ENCODE measurements at places on chromosomes 3 and 15.

GRCh38 chr3:117651246-117651645 lies 941.7 kb downstream of the TUSC7 start:
- DNase-seq, result no peak

- DNase-seq, result no peak
Observed at GRCh38 chr3:122508135-122508914, 6.4 kb downstream of the KPNA1 start.

- no peak for DNase-seq
Observed at GRCh38 chr15:50431204-50431603, 7.0 kb downstream of the USP8 start.

DNA sequence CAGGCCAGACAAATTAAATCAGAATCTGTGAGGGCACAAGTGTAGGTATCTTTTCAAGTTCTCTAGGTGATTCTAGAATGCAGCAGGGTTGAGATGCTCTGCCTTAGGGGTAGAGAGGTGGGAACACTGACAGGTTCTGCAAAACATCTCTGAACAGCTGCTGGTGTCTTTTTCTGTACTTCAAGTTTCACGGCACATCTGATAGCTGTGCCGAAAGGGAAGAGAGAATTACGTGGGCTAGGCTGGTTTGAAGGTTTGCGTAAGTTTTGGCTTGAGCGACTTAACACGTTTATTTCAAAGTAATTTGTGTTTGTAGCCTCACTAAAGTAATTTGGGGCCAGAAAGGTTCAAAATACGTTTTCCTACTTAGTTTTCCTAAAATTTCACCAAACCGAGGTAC lies 22.5 kb downstream of the PXK start:
- DNase-seq, result no peak

GRCh38 chr3:29805757-29806156 lies 524.9 kb downstream of the RBMS3 start:
- DNase-seq, result no peak

DNA sequence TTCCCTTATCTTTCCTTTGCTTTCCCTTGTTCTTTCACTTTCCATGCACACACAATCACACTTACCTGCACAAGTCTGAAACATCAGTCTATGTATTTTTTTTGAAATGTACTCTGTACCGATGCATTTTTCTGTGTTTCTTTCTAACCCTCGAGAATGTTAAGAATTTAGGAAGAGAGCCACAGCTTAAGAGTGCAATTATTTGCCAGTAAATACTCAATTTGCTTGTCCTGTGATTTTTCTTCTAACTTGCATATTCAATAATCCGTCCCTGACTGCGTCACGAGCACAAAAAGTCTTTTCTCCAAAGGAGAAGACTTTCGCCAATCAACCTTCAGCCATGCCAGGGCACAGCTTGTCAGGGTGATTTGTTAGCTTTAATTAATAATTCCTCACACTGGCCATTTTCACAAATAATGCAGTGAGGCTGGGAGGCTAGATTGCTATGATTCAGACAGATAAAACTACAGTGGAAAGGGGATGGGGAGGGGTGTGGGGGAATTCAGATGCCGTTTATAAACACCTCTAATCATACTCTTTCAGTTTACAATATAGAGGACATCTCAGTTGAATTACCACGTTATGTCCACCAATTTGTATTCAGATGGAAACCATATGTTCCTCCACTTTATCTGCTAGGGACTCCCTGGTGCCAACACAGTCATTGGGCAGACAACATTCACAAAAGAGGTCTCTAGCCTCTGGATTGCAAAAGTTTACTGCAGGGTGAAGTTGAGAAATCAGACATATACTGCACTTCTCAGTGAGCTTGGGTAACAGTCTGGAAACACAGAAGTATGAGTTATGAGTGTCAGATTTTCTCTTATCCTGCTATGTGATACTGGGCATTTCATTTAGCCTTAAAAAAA lies 388.0 kb downstream of the ZBTB20 start:
- DNase-seq, result peak; percentile 19

- no peak for DNase-seq
Observed at GRCh38 chr3:79902151-79902550, 134.4 kb upstream of the ROBO1 start.

DNA sequence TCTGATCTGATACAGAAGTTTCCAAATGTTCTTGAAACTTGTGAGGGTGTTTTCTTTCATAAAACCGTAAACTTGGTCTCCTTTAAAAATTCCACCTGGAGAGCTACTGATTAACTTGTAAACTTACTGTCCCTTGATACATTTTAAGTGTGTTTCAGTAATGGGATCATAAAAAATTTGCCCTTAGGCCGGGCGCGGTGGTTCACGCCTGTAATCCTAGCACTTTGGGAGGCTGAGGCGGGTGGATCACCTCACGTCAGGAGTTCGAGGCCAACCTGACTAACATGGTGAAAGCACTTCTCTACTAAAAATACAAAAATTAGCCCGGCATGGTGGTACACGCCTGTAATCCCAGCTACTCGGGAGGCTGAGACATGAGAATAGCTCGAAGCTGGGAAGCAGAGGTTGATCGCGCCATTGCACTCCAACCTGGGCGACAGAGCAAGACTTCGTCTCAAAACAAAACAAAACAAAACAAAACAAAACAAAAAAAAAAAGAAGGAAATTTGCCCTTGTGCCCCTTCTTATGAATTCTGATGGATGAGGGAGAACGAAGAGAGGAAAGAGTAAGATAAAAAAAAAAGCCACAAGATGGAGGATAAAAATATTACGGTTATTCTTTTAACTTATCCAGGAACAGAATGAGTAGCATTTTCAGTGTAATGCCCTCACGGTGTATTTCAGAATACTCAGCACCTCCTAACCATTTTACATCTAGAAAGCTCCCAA lies 32.1 kb upstream of the AP4E1 start:
- DNase-seq, result no peak

- DNase-seq, result peak; percentile 15
Observed at GRCh38 chr3:54087581-54088410, 34.6 kb upstream of the CACNA2D3 start.

DNA sequence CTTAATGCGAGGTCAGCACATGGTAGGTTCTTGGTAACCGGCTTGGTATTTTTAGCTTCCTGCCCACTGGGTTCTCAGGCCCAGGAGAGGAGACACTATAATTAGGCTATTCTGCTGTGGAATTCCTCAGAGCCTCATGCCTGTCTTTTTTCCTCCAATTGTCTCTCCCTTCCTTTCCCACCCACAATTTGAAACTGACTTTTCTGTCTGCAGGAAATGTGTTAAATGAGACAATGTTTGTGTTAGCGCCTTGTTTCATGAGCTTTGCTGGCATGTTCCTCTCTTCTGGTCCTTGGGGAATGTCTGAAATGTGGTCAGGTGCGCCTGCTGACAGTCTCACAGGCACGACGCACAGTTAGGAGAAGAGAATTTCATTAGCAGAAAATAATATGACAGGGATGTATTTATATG lies 223.6 kb upstream of the CTNNB1 start:
- DNase-seq, result no peak

DNA sequence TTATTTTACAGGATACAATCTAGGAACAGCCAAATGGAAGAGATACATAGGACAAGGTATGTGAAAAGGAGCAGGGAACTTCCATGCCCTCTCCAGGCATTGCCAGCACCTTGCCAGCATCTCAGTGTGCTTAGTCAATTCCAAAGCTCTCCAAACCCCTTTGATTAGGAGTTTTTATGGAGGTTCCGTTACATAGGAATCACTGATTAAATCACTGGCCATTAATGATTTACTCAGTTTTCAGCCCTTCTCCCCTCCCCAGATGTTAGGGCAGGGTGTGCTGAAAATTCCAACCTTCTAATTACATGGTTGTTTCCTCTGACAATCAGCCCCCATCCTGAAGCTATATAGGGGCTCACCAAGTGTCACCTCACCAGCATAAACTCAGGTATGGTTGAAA lies 11.5 kb downstream of the MYLK start:
- no peak for DNase-seq
